ENCODE measurements at places on chromosomes 2 and 18.

DNA sequence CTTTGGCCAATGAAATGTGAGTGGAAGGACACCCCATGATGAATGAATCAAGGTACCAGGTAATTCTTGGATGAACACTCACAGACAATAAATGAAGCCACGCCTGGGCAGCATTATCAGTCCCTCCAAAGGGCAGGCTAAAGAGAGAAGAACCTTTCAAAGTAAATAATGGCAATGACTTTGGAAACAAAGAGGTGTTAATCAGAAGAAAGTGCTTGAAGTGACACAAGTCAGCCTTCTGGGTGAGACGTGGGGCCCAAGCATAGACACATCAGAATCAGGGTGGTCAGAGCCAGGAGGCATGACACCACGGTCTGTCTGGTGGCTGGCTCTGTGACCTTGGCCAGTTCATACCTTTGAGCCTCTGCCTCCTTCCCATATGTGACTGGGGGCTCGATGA is 103.3 kb downstream of the POLR1A start:
- DNase-seq: no peak

GRCh38 chr18:69102959-69103358 is 297.7 kb upstream of the DOK6 start:
- DNase-seq: no peak

GRCh38 chr2:192155511-192156118 is 39.1 kb downstream of the TMEFF2 start:
- no peak for DNase-seq

GRCh38 chr2:18408638-18409037 is 151.8 kb downstream of the RDH14 start:
- DNase-seq: no peak

- DNase-seq: no peak
Measured at GRCh38 chr2:113709022-113709421, 47.4 kb downstream of the SLC35F5 start.

Measured in NCI-H187 treated with DMSO at 0.1 percent for 48 hours (cell line).